Stimulated activated CD4-positive, alpha-beta T cell treated with anti-CD3 and anti-CD28 coated beads, Interleukin-1b, Interleukin-23, amount 100 ng/mL, for 1 hour (primary cell): ENCODE measurements at places on chromosomes 3 and 15.

DNA sequence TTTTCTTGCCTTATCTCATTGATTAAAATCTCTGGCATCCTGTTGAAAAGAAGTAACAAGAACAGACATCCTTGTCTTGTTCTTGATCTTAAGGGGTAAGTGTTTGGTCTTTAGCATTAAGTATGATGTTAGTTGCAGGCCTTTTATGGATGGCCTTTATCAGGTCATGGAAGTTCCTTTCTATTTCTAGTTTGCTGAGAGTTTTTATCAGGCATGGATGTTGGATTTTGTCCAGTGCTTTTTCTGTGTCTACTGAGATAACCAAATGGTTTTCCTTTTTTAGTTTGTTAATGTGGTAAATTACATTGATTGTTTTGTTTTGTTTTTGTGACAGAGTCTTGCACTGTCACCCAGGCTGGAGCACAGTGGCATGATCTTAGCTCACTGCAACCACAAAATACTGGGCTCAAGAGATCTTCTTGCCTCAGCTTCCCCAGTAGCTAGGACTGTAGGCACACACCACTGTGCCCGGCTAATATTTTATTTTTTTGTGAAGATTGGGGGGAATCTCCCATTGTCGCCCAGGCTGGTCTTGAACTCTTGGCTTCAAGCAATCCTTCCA, 26.3 kb downstream of the MRAS start:
- DNase-seq: no peak

- DNase-seq: no peak
Measured at GRCh38 chr3:38986901-38987300, 64.8 kb downstream of the SCN11A start.

DNA sequence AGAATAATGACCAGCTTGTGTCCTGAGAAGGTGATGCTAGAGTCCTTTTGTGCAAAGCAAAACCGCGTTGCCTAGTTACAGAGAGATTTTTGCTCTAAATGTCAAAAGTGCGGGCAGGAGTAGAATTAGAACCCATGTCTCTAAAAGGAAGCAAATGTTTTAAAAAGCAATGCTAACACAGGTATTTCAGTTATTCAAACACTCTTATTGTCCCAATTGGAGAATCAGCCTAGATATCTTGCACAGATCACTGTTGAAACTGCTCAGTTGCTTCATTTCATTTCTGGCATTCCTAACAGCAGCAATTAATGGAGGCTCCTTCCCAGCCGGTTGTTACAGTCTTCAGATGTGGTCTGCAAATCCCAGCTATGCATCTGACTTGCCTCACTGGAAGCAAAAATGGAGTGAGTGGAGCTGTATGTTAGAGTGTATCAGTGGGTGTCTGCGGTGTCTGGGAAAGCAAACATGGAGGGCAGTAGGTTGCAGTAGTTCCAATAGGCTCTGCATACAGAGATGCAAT, 55.6 kb upstream of the SEMA6D start:
- no peak for DNase-seq

DNA sequence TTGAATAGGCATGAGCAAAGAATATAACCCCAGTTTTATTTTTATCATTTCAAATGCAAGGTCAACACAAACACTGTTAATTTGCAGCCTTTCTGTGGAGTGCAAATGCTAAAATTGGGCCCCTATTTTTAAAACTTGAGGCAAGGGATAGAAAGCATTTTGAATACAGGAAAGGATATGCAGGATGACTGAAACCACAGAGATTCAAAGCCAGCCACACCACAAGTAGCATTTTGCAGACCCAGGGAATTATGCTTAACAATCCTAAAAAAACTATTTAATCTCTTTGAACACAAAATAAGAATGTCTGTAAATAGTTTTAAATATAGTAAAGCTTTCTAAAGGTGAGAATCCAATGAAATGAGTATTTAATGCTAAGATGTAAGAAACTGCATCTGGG, 62.9 kb upstream of the TRPC1 start:
- DNase-seq: no peak

DNA sequence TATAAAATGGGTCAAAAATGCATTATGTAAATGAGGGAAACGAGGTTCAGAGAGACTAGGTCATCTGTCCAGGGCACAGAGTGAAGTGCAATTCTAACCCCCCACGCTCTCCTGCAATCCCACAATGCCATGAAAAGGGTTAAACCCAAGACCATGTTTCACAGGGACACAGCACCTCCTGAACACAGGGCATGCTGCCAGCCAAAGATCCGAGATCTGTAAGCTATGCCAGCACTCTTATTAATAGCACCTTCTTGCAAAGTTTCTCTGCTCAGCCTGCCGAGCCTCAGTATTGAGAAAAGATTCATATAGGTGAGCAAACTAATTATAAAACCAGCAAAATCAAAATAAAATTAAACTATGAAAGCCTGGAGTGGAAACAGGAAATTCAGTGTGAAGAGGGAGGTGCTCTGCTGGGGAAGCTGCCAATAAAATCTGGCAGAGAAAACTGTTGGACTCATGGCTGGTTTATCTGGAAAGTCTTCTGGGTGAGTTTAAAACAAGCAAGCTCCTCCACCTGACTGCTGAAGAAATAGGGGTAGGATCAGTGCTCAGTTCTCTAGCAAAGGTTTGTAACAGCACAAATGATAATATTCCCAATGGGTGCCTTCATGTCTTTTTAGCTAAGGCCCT, 50.3 kb downstream of the LRIG1 start:
- no peak for DNase-seq

GRCh38 chr3:464255-464654, 267.7 kb downstream of the CHL1 start:
- DNase-seq: no peak

- no peak for DNase-seq
Measured at GRCh38 chr15:60520013-60520824, 41.3 kb upstream of the ICE2 start.

GRCh38 chr15:67880651-67881182, 40.9 kb upstream of the RNU6-1 start:
- DNase-seq: no peak

DNA sequence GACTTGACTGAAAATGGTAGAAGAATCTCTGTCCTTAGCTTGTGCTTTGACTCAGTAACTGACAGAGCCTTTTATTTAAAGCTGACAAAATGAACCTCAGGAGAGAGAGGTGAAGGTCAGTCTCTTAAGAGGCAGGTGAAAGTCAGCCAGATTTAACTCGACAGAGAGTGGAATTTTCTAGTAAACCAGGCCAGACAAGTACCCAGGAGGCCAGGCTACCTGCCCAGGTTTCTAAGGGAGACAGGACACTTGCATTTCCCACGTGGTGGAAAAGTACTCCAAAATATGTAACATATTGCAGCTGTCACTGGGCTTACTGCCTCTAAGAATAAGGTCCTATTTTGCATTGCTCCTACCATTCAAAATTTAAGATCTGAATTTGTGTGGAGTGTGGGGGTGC, 167.9 kb downstream of the FMN1 start:
- DNase-seq: no peak

GRCh38 chr15:79953951-79954444, 17.0 kb downstream of the BCL2A1 start:
- DNase-seq: no peak

DNA sequence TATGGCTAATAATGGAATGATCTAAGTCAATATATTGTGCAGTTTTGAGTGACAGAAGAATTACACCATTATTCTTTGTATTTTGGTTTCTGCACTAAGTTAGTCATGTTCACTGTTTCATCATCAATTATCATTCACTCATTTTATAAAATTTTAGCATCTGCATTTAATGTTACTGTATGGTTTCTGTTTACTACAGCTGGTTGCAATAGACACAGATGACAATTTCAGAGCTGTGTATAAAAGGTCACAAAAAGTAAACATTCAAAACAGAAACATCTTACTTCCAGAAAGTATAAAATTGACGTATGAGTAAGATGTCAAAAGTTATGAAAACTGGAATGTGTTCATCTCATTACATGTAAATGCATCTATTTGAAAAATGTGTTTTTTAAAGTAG, 111.1 kb upstream of the GBE1 start:
- no peak for DNase-seq

GRCh38 chr15:38714309-38715072, 149.9 kb upstream of the RASGRP1 start:
- DNase-seq: no peak

- no peak for DNase-seq
Measured at GRCh38 chr15:79640206-79640605, 208.1 kb downstream of the MINAR1 start.

GRCh38 chr3:36964817-36965216, 20.0 kb upstream of the TRANK1 start:
- DNase-seq: no peak

- DNase-seq: no peak
Measured at GRCh38 chr3:23575697-23576096, 230.1 kb upstream of the UBE2E1 start.

DNA sequence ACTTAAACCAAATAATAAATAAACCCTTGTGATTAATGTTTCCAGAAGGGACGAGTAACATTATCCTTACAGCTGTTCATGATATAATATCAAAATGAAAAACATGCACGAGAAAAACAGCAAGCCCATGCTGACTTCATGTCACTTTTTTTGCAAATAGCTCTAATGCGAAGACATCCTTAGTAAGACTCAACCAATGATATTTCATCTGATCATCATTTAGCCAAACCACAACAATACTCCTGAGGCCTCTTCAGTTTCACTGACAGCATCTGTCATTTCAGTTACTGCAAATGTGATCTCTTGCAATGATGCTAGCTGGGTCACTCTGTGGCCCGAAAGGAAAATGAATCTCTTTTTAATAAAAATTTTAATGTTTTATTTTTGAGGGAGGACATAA, 74.0 kb downstream of the POLR2M start:
- DNase-seq: no peak

DNA sequence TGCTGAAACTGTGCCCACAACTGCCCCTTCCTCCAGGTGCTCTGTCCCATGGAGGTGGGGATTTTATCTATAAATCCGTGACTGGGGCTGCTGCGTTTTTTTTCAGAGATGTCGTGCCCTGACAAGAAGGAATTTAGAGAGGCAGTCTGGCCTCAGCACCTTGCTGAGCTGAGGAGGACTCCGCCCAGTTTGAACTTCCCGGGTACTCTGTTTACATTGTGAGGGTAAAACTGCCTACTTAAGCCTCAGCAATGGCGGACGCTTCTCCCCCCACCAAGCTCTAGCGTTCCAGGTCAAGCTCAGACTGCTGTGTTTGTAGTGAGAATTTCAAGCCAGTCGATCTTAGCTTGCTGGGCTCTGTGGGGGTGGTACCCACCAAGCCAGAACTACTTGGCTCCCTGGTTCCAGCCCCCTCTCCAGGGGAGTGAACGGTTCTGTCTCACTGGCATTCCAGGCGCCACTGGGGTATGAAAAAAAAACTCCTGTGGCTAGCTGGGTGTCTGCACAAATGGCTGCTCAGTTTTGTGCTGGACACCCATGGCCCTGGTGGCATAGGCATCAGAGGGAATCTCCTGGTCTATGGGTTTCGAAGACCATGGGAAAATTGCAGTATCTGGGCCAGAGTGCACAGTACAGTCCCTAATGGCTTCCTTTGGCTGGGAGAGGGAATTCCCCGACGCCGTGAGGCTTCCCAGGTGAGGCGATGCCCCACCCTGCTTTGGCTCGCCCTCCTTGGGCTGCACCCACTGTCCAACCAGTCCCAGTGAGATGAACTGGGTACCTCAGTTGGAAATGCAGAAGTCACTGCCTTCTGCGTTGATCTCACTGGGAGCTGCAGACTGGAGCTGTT, 68.5 kb upstream of the SGO1 start:
- DNase-seq: no peak

GRCh38 chr3:179100652-179101051, 29.0 kb upstream of the ZMAT3 start:
- no peak for DNase-seq

DNA sequence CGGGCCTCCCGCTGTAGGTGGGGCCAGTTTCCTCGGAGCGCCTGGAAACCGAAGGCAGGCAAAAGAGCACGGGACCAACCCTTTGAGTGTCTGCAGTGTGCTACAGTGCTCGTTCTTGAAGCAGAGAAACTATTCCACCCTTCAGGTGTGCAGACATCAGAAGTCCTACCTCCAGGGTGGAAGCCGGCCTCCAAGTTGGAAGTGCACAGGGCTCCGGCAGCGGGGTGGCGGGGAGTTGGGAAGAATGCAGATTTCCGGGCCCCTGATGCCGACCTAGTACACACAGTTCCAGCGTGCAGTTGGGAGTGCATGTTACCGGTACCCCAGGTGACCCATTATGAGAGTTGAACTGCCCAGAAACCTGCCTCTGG, 3.0 kb downstream of the KLF13 start:
- DNase-seq: no peak

DNA sequence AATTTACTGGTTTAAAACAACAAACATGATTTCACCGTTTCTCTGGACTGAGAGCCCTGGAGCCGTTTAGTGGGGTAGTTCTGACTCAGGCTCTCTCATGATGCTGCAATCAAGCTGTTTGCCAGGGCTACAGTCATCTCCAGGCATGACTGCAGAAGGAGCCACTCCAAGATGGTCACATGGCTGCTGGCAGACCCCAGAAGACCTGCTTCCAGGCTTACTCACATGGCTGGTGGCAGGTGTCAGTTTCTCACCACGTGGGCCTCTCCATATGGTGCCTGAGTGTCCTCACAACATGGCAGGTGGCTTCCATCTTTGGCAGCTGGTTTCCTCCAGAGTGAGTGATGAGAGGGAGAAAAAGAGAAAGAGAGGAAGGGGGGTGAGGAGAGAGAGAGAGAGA, 378.3 kb upstream of the RGMA start:
- DNase-seq: no peak

- no peak for DNase-seq
Measured at GRCh38 chr15:60004846-60005351, 788 bp downstream of the FOXB1 start.

- no peak for DNase-seq
Measured at GRCh38 chr15:70789213-70789612, 25.9 kb upstream of the UACA start.

DNA sequence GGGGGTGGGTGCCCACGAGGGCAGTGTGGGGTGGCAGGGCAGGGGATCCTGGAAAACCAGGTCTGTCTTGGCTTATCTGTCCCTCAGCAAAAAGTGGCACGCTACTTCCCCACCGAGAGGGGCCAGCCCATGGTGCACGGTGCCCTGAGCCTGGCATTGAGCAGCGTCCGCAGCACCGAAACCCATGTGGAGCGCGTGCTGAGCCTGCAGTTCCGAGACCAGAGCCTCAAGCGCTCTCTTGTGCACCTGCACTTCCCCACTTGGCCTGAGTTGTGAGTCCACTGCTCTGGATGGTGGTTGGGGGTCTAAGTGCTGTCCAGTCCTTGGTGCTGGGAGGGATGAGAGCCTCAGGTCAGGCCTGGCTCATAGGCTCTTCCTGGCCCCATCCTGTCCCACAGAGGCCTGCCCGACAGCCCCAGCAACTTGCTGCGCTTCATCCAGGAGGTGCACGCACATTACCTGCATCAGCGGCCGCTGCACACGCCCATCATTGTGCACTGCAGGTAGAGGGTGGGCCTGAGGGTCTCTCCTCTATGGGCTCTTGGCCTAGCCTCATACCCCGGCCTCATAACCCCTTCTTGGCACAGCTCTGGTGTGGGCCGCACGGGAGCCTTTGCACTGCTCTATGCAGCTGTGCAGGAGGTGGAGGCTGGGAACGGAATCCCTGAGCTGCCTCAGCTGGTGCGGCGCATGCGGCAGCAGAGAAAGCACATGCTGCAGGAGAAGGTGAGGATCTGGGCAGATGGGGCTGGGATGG, 31.1 kb downstream of the PTPN23 start:
- DNase-seq: no peak
